Thymus (tissue), 14 donors: ENCODE measurements at places on chromosomes 5 and 9. TPM values are rescaled to one million over a fixed set of nuclear protein-coding genes. Genes with fewer than 3 reads are reported as not detected.

Gene GFM2
- polyA plus RNA-seq, result 37.2 TPM

- no peak overlapping the region for H3K27ac ChIP-seq
- no peak overlapping the region for H3K4me3 ChIP-seq
- no peaks in the 10 kb centered on the region for H3K4me1 ChIP-seq
- H3K27me3 ChIP-seq, result no peaks in the 10 kb centered on the region
- no peaks in the 10 kb centered on the region for H3K36me3 ChIP-seq
Measured at GRCh38 chr9:123414204-123414603, 58.2 kb downstream of the CRB2 start.

GRCh38 chr5:64952951-64953673, 184.4 kb downstream of the CWC27 start:
- H3K4me1 ChIP-seq, result no peaks in the 10 kb centered on the region
- no peak overlapping the region for H3K4me3 ChIP-seq
- no peaks in the 10 kb centered on the region for H3K36me3 ChIP-seq
- DNase-seq, result no peak

DNA sequence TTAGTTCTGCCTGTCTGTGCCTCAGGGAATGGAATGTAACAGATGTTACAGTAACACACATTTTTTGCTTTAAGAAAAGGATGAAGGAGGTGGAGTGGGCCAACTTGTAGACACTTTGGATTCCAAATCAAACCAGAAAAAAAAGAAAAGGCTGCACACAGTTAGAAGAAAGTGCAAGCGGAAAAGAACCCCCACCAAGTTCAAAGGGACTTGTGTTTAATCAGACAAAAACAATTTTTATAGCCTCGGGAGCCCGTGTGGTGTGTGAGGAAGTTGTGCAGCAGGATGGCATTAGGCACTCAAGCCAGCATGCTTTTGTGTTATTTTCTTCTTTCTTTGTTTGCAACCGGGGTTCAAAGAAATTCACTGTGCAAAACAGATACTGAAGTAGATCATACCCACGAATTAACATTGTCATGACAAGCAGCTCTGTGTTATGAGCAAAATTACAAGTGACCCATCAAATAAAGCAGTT, 189.5 kb downstream of the SEMA5A start:
- H3K4me1 ChIP-seq, result no peaks in the 10 kb centered on the region
- H3K27me3 ChIP-seq, result no peaks in the 10 kb centered on the region
- DNase-seq, result no peak
- no peaks in the 10 kb centered on the region for H3K36me3 ChIP-seq

Gene MYORG
- 1.3 TPM for polyA plus RNA-seq

DNA sequence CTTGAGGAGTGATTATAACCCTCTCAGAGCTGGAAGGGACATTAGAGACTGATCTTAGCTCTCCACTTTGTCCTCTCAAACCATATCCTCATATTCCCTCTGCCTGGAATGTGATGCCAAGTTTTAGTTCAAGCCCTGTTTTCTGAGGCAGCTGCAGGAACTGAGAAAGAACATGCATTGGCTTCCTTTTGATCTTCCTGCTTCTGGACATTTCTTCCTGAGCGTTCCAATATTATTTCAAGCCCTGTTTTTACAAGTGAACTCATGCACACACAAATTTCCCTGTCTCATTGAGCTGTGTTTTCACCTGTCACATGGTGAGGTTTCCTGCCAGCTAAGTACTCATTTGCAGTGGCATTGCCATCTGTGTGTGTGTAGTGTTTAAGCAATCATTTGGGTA, 17.0 kb downstream of the FOCAD start:
- no peak overlapping the region for H3K4me3 ChIP-seq
- H3K27ac ChIP-seq, result no peak overlapping the region
- no peaks in the 10 kb centered on the region for H3K4me1 ChIP-seq
- no peak for DNase-seq

Gene CARD9
- polyA plus RNA-seq, result 3.5 TPM

- H3K4me3 ChIP-seq, result no peak overlapping the region
- DNase-seq, result no peak
- H3K4me1 ChIP-seq, result no peaks in the 10 kb centered on the region
- no peak overlapping the region for H3K27ac ChIP-seq
Measured at GRCh38 chr5:83199126-83199525, 121.8 kb downstream of the XRCC4 start.

Gene GGTA1
- 9.7 TPM for polyA plus RNA-seq
